ENCODE measurements at places on chromosomes 6 and 20.

- DNase-seq, result no peak
Observed at GRCh38 chr6:124495665-124496190, 466.5 kb upstream of the RNF217 start.

GRCh38 chr6:85451565-85452306 is 1.9 kb downstream of the NT5E start:
- DNase-seq, result no peak

- DNase-seq, result peak; percentile 27
Observed at GRCh38 chr20:38790200-38791053, 15.1 kb upstream of the PPP1R16B start.

- DNase-seq, result no peak
Observed at GRCh38 chr6:148840256-148840655, 93.4 kb downstream of the UST start.

- no peak for DNase-seq
Observed at GRCh38 chr20:43676368-43676767, 9.5 kb downstream of the MYBL2 start.

- DNase-seq, result peak; percentile 36
Observed at GRCh38 chr6:144411531-144412165, 126.5 kb downstream of the UTRN start.

DNA sequence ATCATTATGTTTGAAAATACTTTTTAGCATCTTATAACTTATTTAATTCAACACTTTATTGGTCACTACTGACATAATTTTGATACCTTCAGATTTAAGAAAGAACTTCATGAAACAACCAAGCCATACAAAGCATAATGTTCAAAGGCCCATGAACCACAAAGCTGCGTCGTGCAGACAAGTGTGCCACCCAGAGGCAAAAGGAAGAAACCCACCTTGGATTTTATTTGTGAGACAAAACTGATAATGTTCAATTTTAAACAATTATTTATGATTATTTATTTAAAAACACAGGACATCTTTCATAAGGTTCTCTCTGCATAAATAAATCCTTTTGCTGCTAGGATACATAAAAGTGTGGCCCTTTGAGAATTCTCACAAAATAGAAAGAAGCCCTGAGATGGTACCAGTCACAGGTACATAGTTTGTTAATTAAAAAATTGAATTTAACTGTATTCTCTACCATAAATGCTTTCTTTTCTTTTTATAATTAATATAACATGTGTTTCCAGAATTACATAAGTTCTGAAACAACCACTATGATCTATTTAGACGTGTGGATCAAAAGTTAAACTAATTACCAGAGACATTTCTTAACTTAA is 143.7 kb downstream of the RALGAPA2 start:
- DNase-seq, result peak; percentile 79

GRCh38 chr6:28876710-28877109 is 47.1 kb downstream of the TRIM27 start:
- no peak for DNase-seq

- DNase-seq, result peak; percentile 84
Observed at GRCh38 chr20:36202891-36203338, 33.4 kb upstream of the AAR2 start.

- no peak for DNase-seq
Observed at GRCh38 chr6:8446391-8446790, 11.0 kb upstream of the SLC35B3 start.

- DNase-seq, result no peak
Observed at GRCh38 chr6:42889815-42890214, 10.4 kb downstream of the RPL7L1 start.

GRCh38 chr6:1610497-1611321 is 994 bp downstream of the FOXC1 start:
- peak; percentile 80 for DNase-seq

- DNase-seq, result no peak
Observed at GRCh38 chr6:139871803-139872510, 497.5 kb upstream of the CITED2 start.

Measured in eye (tissue), 1 donor.